Bone marrow (tissue), 2 donors: ENCODE measurements at places on chromosomes 7 and 10.

- peak; percentile 39 for DNase-seq
Observed at GRCh38 chr10:113169853-113170460, 219.9 kb downstream of the TCF7L2 start.

DNA sequence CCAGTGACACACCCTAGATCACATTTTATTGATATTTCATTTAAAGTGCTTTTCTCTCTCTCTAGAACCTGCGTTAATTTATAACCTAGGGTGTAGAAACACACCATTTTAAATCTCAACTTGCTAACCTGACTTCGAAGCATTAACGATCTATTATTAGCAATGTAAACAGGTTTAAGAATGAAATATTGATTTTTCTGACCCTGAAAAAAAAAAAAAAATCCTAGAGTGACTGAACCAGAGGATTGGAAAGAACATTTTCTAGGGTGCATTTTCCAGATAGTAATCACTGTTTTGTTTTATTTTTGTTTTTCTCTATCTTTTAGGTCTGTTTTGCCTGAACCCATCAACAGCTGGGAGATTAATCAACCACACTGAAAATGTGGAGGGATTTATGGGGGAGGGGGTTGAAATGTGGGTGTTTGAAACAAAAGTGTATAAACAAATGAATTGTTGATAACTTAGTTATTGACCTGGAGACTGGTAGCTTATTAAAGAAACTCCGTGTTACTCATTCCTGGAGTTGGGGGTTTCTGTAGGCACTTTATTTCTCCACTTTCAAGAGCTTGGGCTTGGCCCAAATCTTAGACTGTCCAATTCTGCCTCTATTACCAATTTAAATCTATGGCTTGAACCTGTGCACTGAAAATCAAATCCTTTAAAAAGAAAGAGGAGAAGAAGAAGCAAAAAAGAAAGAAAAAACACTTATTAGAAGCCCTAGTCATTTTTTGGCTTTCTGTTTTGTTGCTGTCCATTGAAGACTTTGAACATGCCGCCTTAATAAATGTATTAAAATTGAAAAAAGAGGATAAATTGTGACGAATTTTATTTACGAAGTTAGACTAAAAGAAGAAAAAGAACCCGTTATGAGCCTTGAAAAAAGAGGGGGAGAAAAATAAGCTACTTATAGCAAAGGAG lies 2.8 kb downstream of the HOXA2 start:
- DNase-seq = no peak

GRCh38 chr10:58517491-58518355 lies 5.1 kb downstream of the BICC1 start:
- DNase-seq = no peak

- no peak for DNase-seq
Observed at GRCh38 chr10:70557876-70558275, 44.7 kb downstream of the PRF1 start.

GRCh38 chr10:33109788-33110469 lies 151.9 kb upstream of the ITGB1 start:
- no peak for DNase-seq

- no peak for DNase-seq
Observed at GRCh38 chr7:126472825-126473224, 779.9 kb downstream of the GRM8 start.

DNA sequence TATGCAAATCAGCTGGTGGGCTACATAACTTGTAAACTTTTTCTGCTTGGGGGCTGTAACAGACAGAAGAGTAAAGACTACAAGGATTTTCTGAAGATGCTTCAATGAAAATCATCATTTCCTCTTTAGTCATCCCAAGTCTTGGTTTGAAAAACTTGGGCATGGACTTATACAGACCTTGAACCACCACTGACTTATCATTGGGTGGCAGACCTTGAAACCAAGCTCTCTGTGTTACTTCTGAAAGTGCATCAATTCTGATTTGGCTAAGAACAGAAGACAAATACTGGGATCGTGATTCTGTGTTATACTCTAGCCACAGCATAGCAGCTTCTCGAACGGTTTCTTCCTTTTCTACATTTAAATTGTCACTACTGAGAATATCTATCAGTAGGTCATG lies 21.3 kb downstream of the KBTBD2 start:
- DNase-seq = no peak

DNA sequence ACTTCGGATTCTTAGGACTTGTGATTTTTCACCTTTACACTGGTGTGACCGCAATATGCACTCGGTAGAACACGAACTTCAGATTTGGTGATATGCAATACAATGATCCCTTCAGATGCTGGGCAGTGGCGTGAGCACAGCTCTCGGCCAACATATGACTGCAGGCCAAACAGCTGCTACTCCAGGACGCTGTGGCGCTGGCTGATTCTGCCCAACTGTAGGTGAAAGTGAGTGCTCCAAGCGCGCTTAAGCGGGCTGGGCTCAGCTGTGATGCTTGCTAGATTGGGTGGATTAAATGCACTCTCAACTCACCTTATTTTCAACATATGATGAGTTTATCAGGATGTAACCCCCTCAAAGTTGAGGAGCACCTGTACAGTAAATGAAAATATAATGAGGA lies 137.6 kb upstream of the RET start:
- DNase-seq = no peak

GRCh38 chr7:47266131-47266706 lies 315.7 kb downstream of the TNS3 start:
- DNase-seq = peak; percentile 26

DNA sequence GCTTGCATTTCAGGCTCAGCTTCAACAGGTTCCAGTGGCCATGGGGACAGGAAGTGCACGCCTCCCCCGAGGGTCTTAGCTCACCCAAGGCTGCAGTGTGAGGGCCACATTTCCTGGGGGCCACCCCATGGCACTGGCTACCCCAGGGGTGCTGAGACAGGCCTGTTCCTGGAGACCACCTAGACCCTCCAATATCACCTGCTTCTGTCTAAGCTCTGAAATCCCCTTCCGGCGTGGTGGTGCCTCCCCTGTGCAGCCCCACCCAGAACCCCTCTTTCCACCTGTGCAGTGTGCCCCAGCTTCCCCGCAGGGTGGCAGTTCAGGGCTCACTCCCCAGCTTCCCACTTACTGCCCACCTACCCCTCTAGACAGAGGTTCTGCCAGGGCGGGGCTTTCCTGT lies 83.1 kb downstream of the ADARB2 start:
- DNase-seq = no peak

DNA sequence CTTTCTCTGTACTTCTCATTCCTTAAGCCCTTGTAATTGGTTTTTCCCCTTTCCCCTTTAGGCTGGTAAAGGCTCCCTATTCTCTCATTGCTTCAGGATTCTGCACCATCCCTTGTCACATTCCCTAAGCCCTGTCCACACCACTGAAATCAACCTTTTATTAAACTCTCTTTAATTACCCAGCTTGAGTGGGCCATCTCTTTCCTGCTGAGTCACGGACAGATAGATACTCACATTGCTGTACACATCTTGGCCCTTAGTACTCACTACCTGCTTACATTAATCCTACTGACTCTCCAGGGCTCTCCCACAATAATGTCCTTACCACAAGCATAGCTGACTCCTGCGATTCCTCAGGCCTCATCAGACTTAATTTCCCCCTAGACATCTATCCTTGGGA lies 94.0 kb upstream of the PCGF5 start:
- no peak for DNase-seq

GRCh38 chr10:78931321-78932053 lies 137.3 kb upstream of the ZMIZ1 start:
- DNase-seq = no peak

GRCh38 chr7:142938611-142939010 lies 673 bp upstream of the LLCFC1 start:
- DNase-seq = no peak

DNA sequence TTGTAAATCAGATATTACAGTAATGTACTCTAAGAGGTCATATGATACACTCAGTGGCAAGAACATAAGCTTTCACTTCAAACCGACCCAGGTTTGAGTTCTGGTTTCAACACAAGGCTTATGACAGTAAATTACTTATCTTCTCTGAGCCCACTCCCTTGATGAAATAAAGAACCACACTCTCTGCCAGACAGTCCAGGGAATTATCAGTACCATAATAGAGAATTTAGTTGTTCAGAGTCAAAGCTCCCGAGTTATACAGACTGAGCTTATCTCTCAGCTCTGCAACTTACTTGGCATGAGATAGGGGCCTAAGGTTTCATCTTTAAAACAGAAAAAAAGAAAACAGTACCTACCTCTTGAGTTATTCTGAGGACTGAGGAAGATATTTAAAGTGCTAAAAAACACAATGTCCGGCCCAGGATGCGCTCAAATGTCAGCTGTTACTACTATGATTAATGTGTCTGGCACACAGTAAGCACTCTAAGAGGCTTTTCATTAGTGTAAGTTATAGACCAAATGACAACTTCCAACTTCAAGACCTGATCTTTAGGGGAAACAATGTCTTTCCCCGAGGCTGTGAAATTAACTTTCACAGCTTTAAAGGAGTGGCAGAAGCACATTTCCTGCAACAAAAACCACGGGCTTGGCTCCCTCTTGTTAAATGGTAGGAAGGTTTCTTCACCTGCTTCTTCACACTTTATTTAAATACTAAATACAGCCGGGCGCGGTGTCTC lies 38.1 kb downstream of the UBE2H start:
- DNase-seq = no peak

GRCh38 chr7:64774204-64774842 lies 19.9 kb upstream of the ZNF138 start:
- DNase-seq = no peak

- DNase-seq = no peak
Observed at GRCh38 chr10:117537436-117537903, 5.1 kb upstream of the EMX2 start.

DNA sequence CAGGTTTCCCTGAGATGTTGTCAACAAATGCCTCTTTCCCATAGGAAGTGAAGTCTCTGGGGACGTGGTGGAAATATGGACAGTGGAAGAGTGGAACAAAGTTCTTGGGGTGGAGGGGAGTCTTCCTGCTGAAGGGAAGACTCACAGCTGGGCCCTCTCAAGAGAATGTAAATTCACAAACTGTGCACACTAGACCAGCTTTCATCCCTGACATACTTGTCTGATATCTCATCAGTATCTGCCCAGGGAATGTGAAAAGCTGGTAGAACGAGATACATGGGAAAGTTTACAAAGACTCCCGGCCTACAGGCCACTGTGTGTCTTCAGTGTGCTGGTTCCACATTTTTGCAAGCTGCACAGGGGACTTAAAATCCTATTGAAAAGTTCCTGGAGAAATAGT lies 16.7 kb upstream of the CCDC3 start:
- no peak for DNase-seq

GRCh38 chr10:89266721-89267453 lies 15.3 kb upstream of the LIPA start:
- no peak for DNase-seq

GRCh38 chr7:64884085-64884912 lies 18.8 kb upstream of the ZNF273 start:
- DNase-seq = no peak

DNA sequence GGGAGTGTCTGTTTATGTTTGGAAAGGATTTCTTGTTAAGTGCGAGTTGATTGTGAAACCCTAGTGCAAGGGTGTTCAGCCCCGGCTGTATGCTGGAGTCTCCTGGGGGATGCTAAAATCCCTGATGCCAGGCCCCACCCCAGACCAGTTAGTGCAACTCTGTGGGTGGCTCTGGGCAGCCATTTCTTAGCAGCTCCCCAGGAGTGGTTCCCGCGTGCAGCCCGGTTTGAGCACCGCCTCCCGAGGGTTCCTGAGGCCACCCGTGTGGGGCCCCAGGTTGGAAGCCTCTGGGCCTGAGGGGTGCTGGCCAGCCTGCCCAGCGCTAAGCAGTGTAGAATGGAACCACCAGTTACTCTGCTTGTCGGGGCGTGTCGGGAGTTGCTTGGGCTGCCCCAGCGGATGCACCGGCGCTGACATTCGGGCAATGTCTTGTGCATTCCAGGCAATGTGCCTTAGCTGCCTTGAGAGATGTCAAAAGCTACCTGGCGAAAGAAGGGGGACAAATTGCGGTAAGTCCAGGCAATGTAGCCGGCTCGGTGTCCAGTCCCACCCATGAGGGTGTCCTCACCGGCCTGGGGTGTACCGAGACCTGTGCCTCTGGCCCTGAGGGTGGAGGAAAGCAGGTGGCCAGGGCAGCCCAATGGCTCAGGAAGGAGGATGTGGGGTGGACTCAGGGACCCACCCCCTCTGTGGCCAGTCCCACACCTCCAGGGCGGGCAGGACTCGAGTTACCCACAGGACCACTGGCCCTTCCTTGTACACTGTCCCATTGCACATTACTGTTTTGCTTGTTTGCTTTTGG lies 13.2 kb downstream of the PFKFB3 start:
- DNase-seq = no peak

DNA sequence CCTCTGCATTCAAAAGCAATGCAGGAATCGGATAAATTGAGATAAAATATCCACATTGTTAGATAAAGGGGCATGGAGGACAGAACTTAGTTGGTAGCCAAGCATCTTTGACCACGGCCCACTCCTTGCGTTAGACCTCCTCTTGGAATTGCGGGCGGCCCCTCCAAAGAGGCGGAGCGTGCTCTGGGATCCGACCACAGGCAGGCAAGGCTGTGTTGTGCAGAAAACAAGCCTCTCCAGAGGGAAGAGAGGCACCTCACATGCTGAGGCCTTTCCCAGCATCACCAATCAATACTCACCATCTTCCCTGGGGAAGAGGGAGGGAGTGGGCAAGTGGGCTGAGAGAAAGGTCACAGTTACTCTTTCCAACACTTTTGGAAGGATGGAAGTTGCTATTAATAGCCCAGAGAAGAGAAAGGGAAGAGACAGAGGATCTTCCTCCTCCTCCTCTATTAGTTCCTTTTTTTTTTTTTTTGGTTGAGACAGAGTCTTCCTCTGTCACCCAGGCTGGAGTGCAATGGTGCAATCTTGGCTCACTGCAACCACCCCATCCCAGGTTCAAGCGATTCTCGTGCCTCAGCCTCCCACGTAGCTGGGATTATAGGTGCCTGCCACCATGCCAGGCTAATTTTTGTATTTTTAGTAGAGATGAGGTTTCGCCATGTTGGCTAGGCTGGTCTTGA lies 49.7 kb upstream of the NRF1 start:
- DNase-seq = no peak
